CD4-positive, alpha-beta memory T cell (primary cell): ENCODE measurements at places on chromosomes 4 and X. TPM values are rescaled to one million over a fixed set of nuclear protein-coding genes. Genes with fewer than 3 reads are reported as not detected.

- no peak for DNase-seq
- no peaks in the 10 kb centered on the region for H3K4me1 ChIP-seq
- H3K27me3 ChIP-seq: no peaks in the 10 kb centered on the region
- no peak overlapping the region for H3K4me3 ChIP-seq
- H3K27ac ChIP-seq: no peak overlapping the region
- H3K36me3 ChIP-seq: no peaks in the 10 kb centered on the region
Measured at GRCh38 chrX:78199851-78200250, 60.4 kb upstream of the TAF9B start.

NSG1 gene
- 74.9 TPM for total RNA-seq

TGIF2LX gene
- not detected for total RNA-seq

DNA sequence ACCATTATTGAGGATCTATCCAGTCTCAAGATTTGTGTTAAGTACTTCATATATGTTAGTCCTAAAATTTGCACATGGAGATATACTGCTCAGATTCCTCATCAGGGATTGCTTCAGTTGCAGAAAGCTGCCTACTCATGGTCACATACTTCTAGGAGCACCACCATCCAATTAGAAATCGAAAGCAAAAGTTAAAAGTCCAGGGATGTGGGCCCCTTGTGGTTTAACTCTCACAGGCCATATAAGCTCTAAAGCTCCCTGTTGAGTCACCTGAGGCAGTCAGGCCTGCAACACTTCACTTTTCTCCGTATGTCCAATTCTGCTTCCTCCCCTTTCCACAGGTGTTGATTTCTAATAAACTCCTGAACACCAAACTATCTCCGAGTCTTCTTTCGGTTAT, 84.2 kb downstream of the CNOT6L start:
- peaks cover 26% of the 10 kb centered on the region for H3K36me3 ChIP-seq
- peak; percentile 35 for DNase-seq
- no peak overlapping the region for H3K4me3 ChIP-seq
- H3K27me3 ChIP-seq: no peaks in the 10 kb centered on the region
- peaks cover 37% of the 10 kb centered on the region for H3K4me1 ChIP-seq

DNA sequence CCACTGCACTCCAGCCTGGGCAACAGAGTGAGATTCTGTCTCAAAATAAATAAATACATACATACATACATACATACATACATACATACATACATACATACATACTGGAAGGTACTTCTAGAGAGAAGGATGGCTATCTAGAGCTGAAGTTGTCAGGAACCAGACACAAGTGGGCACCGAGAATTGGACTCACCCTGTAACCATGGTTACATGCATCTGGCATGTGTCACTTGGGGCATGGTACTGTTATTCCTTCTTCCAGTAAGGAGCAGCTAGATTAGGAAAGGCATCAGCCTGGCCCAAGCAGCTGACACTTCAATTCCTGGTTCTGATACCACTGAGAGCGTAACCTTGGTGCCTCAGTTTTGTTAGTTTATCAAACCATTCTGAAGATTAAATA, 127.1 kb downstream of the SH3KBP1 start:
- no peaks in the 10 kb centered on the region for H3K27me3 ChIP-seq
- H3K27ac ChIP-seq: no peak overlapping the region
- no peaks in the 10 kb centered on the region for H3K36me3 ChIP-seq
- H3K4me3 ChIP-seq: no peak overlapping the region
- no peak for DNase-seq
- H3K4me1 ChIP-seq: peaks cover 84% of the 10 kb centered on the region

DNA sequence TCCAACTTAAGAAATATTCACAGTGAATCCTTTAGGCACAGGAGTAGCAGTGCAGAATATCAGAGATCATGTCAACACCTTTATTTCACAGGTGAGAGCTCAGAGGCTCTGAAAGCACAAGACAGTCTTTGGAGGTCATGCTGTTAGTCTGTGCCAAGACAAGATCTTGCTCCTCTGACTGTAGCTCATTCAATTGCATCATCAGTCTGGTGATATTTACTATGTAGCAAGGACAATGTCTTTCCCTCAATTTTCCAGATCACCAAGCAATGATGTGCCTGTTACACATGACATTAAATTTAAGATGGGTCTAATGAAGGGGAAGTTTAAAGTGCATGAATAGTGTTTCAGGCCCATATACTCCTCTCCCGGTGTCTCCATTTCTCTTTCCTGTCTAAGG, 277.5 kb downstream of the IL15 start:
- no peaks in the 10 kb centered on the region for H3K27me3 ChIP-seq
- H3K36me3 ChIP-seq: no peaks in the 10 kb centered on the region
- no peak overlapping the region for H3K4me3 ChIP-seq
- H3K4me1 ChIP-seq: no peaks in the 10 kb centered on the region
- no peak for DNase-seq

SPP1 gene
- 19.9 TPM for total RNA-seq

- no peak overlapping the region for H3K4me3 ChIP-seq
- no peak overlapping the region for H3K27ac ChIP-seq
- no peak for DNase-seq
- peaks cover 4% of the 10 kb centered on the region for H3K4me1 ChIP-seq
- H3K27me3 ChIP-seq: no peaks in the 10 kb centered on the region
Measured at GRCh38 chr4:75742451-75742850, 18.1 kb downstream of the USO1 start.

DNA sequence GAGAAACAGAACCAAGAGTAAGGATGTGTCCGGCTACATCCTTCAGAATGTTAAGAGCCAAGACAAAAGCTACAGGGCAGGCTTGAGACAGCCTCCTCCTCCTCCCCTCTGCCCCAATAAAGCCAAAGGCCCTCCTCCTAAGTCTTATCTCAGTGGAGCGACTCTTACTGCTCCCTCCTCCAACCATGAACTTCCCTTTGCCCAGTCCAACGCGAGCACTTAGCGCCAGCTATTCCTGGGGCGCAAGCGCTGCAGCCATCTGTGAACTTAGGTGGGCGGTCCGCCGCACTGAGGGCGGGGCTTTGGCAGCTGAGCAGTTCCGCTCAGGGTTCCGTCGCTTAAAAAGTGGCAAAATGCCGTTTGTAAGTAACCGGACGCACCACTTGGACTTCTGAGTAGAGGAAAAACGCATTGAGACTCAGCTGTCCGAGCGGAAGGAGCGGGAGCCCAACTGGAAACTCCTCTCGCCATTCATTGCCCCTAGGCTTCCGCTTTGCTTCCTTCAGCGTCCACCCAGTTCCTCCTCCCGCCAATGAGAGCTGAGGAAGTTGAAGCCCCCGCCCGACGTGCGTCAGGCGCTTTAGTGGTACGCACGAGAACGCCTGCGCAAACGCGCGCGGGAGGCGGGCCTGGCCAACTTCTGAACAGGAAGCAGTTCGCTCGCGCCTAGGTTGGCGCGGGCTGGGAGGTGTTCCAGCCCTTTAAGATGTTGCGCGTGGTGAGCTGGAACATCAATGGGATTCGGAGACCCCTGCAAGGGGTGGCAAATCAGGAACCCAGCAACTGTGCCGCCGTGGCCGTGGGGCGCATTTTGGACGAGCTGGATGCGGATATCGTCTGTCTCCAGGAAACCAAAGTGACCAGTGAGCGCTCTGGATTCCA, at the start of gene APEX2:
TSS of gene APEX2 (plus strand) at position 647 of the 882 bp plus-strand sequence. CDS start at position 707, 60 bp downstream.
- peak within 1 kb of the TSS; percentile 91 for H3K27ac ChIP-seq
- peaks cover 17% of the 10 kb centered on the region for H3K4me1 ChIP-seq
- H3K36me3 ChIP-seq: no peaks in the 10 kb centered on the region
- DNase-seq: peak; percentile 91
- peak within 1 kb of the TSS; percentile 63 for H3K4me3 ChIP-seq

DNA sequence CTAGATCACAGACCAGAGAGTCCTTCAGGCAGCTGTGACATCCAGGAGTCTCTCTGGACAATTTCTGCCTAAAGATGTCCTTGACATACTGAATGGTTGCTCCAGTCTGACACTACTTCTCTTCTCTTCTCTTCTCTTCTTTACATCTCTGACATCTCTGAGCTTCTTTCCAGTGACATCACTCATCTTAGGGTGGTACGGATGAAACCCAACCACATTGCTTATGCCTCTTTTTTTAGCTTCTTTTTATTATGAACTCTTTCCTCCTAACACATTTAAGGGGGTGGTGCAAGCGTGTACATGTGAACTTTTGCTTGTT, 39.4 kb upstream of the IRF2 start:
- H3K27me3 ChIP-seq: no peaks in the 10 kb centered on the region
- H3K4me1 ChIP-seq: peaks cover 17% of the 10 kb centered on the region
- H3K27ac ChIP-seq: no peak overlapping the region
- DNase-seq: no peak
- H3K36me3 ChIP-seq: no peaks in the 10 kb centered on the region

GRCh38 chr4:172996571-172997216, 171.9 kb upstream of the GALNT7 start:
- no peak overlapping the region for H3K27ac ChIP-seq
- H3K4me1 ChIP-seq: no peaks in the 10 kb centered on the region
- no peaks in the 10 kb centered on the region for H3K36me3 ChIP-seq
- H3K4me3 ChIP-seq: no peak overlapping the region
- DNase-seq: no peak

DNA sequence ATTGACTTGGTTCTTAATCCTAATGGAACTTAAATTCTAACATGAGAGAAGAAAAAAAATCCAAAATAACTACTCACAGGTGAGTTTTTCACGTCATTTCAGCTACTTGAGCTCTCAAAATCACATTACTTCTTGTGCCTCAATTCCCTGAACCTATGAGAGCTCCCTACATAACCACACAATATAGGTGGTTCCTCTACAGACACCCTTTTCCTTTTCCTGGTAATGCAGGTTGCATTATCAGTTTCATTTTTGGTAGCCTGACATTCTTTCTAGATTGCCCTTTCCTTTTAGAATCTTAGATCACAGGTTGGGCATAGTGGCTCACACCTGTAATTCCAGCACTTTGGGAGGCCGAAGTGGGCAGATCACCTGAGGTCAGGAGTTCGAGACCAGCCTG, 4.3 kb downstream of the GPR34 start:
- H3K4me1 ChIP-seq: peaks cover 27% of the 10 kb centered on the region
- no peak for DNase-seq
- H3K27me3 ChIP-seq: no peaks in the 10 kb centered on the region
- no peak overlapping the region for H3K4me3 ChIP-seq

GRCh38 chr4:174640146-174640545, 117.9 kb upstream of the HPGD start:
- H3K27me3 ChIP-seq: no peaks in the 10 kb centered on the region
- DNase-seq: no peak
- H3K27ac ChIP-seq: no peak overlapping the region
- H3K4me1 ChIP-seq: no peaks in the 10 kb centered on the region
- no peaks in the 10 kb centered on the region for H3K36me3 ChIP-seq

PAGE4 gene
- total RNA-seq: not detected

NLRP2B gene
- total RNA-seq: not detected

GRCh38 chrX:29496636-29497180, 718.7 kb upstream of the MAGEB2 start:
- no peaks in the 10 kb centered on the region for H3K27me3 ChIP-seq
- no peak overlapping the region for H3K27ac ChIP-seq
- H3K4me1 ChIP-seq: no peaks in the 10 kb centered on the region
- no peak overlapping the region for H3K4me3 ChIP-seq
- no peaks in the 10 kb centered on the region for H3K36me3 ChIP-seq
- no peak for DNase-seq

- H3K36me3 ChIP-seq: no peaks in the 10 kb centered on the region
- H3K4me1 ChIP-seq: peaks cover 14% of the 10 kb centered on the region
- no peak overlapping the region for H3K4me3 ChIP-seq
- no peaks in the 10 kb centered on the region for H3K27me3 ChIP-seq
Measured at GRCh38 chrX:40007131-40007755, 90.5 kb downstream of the BCOR start.

SMIM31 gene
- total RNA-seq: not detected

CT47C1 gene
- not detected for total RNA-seq

ARSJ gene
- total RNA-seq: 0.17 TPM

GRCh38 chr4:142351958-142352357, 494.1 kb downstream of the INPP4B start:
- H3K36me3 ChIP-seq: no peaks in the 10 kb centered on the region
- H3K4me1 ChIP-seq: peaks cover 97% of the 10 kb centered on the region
- no peak overlapping the region for H3K4me3 ChIP-seq
- H3K27me3 ChIP-seq: no peaks in the 10 kb centered on the region

ARHGAP24 gene
- total RNA-seq: not detected

HTN3 gene
- not detected for total RNA-seq

- H3K4me1 ChIP-seq: peaks cover 10% of the 10 kb centered on the region
- H3K36me3 ChIP-seq: no peaks in the 10 kb centered on the region
- H3K27me3 ChIP-seq: peaks cover 23% of the 10 kb centered on the region
- no peak overlapping the region for H3K27ac ChIP-seq
- no peak for DNase-seq
- no peak overlapping the region for H3K4me3 ChIP-seq
Measured at GRCh38 chr4:169269916-169270809, 593 bp downstream of the SH3RF1 start.

AFM gene
- total RNA-seq: not detected

DNA sequence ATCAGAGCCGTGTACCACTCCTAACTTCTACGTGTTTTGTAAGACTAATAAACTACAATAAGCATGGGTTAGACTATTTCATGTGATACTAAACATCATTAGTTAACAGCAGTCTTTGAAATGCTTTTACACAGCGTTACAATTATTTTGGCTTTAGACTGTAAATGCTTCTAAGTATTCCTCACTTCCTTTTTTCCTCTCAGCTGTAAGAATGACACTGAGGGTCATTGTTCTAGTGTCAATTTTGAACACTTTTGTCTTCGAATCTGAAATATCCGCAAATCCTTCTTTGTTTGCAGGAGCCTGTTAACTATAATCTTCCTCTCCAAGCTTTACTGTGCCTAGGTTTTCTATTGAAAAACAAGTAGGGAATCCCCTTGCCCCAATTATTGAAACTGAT, 1.5 kb downstream of the ABCE1 start:
- DNase-seq: no peak
- peak overlapping the region; percentile 83 for H3K27ac ChIP-seq

GRCh38 chr4:95290702-95291101, 258.1 kb downstream of the UNC5C start:
- no peak overlapping the region for H3K27ac ChIP-seq
- H3K4me3 ChIP-seq: no peak overlapping the region
- DNase-seq: no peak
- no peaks in the 10 kb centered on the region for H3K36me3 ChIP-seq
- H3K27me3 ChIP-seq: no peaks in the 10 kb centered on the region
- H3K4me1 ChIP-seq: peaks cover 50% of the 10 kb centered on the region

DNA sequence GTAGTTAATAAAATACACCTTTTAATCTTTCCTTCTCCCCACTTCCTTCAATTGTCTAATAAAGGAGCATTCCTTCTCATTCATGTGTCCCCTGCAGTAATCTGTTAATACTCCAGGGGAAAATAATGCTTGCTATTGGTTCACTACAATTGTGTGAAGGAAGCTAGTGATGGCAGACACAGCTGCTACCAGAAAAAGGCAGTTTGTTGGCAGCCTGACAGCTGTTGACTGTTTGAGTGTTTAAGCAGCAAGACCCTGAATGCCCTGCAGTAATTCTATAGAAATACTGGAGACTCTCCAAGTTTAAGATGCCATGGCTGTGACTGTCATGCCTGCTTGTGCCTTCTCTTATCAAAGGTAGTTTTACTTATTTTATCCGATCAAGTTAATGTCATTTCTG, 359.5 kb downstream of the C4orf33 start:
- no peak for DNase-seq
- H3K27ac ChIP-seq: no peak overlapping the region
- no peaks in the 10 kb centered on the region for H3K36me3 ChIP-seq
- no peaks in the 10 kb centered on the region for H3K27me3 ChIP-seq
- H3K4me3 ChIP-seq: no peak overlapping the region
